Activated CD8-positive, alpha-beta memory T cell treated with anti-CD3 and anti-CD28 coated beads for 1 hour (primary cell): ENCODE measurements at places on chromosomes 13 and 19.

DNA sequence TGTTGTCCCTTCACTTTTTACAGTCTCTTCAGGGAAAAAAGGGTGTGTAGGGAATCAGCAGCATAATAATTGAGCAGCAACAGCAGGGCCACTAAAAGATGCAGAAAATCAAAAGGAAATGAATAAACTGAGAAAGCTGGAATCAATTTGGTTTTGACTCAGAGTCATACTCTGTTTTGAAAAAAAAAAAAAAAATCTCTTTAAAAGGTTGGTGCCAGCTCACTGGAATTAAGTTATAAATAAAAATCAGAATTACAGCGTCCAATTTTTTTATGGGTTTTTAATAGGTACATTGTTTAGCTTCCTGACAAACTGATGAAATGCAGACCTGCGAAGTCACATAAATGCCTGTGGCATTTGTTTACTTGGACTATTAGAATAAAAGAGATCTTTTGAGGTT is 231.9 kb downstream of the COG6 start:
- no peak for DNase-seq

- no peak for DNase-seq
Observed at GRCh38 chr13:101521371-101521770, 68.9 kb downstream of the ITGBL1 start.

DNA sequence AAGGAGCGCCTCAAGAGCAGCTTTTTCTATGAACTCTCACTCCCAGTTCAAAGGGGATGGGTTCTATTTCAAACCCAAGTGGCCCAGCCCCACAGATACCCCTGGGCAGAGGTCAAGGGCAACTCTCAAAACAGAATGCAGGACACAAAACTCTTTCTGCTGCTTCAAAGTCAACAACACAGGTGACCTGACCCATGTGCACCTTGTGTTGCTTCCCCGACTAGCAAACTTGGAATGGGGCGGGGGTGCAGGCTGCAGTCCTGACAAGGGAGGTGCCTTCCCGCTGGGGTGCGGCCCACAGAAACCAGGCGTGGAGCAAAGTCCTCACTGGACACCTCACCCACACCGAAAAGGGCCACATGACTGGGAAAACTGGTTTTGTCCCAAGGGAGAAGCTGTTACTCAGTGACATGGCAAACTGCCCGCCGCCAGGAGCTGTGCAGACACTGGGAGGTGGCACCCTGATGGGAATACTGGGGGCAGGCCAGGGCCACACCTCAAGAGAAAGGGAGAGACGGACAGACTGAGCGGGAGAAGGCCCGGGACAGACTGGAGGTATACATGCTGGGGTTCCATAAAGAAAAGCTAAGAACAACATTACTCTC is 17.4 kb downstream of the ZC3H4 start:
- no peak for DNase-seq

- no peak for DNase-seq
Observed at GRCh38 chr13:50646070-50646469, 197.4 kb downstream of the DLEU7 start.

- no peak for DNase-seq
Observed at GRCh38 chr13:105410602-105411001, 1124.9 kb downstream of the EFNB2 start.

DNA sequence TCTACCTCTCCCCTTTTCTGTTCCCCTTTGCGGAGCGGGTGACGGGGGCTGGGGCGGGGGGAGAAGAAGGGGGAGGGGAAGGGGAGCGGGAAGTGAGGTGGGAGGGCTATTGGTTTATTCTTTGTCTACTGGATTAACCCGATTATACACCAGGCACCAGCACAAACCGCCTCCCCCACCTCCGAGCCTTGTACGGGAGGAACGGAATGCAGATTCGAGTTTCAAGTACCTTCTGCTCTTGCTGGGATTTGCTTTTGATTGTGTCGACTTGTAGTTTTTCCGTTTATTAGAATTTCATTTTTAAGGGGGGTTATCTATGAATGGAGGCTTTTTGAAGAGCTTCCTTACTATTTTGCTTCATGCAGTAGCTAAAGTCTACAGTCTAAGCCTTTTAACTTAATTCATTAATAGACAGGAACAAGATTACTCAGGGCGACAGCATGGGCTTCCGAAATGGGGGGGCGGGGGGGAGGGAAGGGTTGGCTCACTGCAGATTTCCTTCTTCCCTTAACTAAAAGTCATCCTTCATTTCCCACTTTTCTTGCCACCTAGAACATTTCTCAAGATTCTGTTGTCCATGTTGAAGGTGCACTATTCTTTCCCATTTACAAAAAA is 937 bp upstream of the SPRY2 start:
- no peak for DNase-seq

- no peak for DNase-seq
Observed at GRCh38 chr13:25391932-25392331, 20.2 kb downstream of the ATP8A2 start.

- DNase-seq = no peak
Observed at GRCh38 chr13:107867701-107868661, 347.4 kb downstream of the LIG4 start.

- peak; percentile 16 for DNase-seq
Observed at GRCh38 chr19:39765091-39766076, 13.3 kb upstream of the LEUTX start.

GRCh38 chr19:3403489-3404323 is 37.3 kb downstream of the NFIC start:
- DNase-seq = no peak

DNA sequence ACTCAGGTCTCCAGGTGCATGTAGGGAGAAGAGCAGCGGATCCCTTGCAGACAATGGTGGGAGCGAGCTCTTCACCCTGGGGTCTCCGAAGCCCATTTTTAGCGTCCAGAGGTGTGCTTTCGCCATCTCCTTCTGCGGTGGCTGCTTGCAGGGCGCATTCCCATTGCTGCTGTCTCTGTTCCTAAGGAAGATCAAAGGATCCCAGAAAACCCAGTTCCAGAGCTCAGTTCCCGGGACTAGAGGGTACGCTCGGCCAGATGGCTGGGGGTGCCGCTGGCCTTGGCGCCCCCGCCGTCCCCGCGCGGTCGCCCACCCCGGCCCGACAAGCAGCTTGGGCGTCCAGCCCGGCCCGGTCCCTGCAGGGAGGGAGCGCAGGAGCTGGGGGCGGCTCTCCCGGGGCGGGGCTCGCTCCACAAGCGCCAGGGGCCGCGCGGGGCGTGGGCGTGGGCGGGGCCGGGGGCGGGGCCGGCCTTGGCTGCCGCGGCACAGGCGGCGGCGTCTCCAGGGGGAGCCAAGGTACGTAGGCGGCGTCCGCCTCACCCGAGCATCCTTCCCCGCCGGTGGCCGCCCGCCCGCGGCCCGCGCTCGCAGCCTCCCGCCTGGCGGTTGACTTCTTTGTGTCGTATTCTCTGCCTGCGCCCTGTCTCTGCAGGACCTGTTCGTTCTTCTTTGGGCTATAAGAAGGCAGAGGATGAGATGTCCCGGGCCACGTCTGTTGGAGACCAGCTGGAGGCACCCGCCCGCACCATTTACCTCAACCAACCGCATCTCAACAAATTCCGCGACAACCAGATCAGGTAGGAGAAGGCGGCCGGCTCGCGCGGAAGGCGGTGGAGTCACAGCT is 96.8 kb downstream of the ATP8A2 start:
- no peak for DNase-seq

GRCh38 chr13:52713894-52714293 is 25.7 kb downstream of the CNMD start:
- no peak for DNase-seq

DNA sequence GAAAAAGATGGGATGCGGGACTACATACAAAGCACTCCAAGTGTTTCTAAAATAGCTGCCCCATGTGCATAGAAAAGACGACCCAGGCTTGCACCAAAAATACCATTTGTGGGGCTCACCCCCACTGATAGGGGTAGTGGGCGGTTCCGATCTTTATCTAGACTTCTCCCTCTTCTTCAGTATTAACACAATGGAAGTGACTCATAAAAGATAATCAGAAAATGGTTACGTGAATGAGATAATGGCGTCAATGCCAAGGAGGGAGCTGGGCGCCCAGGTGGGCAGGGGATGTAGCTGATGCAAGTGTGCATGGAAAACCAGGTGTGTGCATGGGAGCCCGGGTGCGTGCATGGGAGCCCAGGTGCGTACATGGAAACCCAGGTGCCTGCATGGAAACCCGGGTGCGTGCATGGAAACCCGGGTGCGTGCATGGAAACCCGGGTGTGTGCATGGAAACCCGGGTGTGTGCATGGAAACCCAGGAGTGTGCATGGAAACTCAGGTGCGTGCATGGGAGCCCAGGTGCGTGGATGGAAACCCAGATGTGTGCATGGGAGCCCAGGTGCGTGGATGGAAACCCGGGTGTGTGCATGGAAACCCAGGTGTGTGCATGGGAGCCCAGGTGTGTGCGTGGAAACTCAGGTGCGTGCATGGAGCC is 32.7 kb downstream of the LAMP1 start:
- DNase-seq = no peak

DNA sequence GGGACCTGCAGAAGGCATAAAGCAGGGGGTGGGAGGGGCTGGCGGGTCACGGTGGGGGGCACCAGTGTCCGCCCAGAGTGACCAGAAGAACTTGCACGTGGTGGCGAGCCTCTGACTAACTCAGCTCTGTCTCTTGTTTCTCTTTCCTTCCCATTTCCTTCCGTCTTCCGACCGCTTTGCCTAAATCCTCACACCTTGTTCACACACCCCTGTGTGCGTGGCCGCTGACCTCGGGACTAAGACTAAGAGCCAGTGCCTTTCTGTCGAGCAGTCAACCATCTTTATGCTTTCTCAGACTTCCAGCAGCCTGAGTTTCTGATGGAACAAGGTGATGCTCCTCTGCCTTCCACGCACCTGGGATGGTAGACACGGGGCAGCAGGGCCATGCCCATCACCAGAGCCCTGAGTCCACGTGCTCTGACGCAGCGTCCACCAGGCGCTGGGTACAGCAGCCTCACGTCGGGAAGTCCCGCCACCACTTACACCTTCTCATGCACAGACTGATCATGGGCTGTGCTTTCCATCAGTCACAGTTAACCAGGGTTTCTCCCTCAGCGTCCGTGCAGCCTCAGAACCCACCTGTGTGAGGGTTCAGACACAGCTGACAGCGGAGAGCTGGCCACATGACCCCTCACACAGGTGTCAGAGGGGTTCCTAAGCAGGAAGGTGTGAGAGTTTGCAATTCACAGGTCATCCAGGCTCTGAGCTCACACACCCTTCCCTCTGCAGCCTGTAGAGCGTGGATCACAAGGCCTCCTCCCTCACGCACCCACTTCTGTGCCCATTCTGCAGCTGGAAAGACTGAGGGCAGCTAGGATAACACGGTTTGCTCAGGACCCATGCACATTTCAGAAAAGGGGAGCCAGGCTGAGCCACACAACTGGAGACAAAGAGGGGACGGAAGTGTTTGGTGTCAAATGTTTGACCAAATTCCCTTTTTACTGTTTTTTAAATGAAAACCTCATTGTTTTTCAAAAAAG is 90.7 kb upstream of the MCF2L start:
- DNase-seq = no peak

GRCh38 chr19:45767881-45768654 is 984 bp downstream of the SIX5 start:
- no peak for DNase-seq

DNA sequence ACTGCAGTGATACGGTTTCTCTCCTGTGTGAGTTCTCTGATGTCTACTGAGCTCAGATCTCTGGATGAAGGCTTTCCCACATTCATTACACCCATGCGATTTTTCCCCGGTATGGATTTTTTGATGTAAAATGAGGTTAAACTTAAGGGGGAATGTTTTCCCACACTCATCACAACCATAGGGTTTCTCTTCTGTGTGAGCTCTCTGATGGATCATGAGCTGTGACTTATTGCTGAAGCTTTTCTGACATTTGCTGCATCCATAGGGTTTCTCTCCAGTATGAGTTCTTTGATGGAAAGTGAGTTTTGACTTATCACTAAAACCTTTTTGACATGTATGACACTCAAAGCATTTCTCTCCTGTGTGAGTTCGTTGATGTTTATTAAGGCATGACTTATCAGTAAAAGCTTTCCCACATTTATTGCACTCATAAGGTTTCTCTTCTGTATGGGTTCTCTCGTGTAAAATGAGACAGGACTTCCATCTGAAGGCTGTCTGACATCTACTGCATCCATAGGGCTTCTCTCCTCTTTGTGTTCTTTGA is 10.6 kb upstream of the ZNF649 start:
- no peak for DNase-seq

- no peak for DNase-seq
Observed at GRCh38 chr19:29320618-29321017, 107.7 kb upstream of the UQCRFS1 start.

GRCh38 chr13:79231887-79232286 is 174.2 kb downstream of the RBM26 start:
- no peak for DNase-seq

GRCh38 chr19:54114340-54115108 is 933 bp downstream of the TFPT start:
- peak; percentile 33 for DNase-seq

- DNase-seq = no peak
Observed at GRCh38 chr19:7203332-7203731, 90.9 kb downstream of the INSR start.

DNA sequence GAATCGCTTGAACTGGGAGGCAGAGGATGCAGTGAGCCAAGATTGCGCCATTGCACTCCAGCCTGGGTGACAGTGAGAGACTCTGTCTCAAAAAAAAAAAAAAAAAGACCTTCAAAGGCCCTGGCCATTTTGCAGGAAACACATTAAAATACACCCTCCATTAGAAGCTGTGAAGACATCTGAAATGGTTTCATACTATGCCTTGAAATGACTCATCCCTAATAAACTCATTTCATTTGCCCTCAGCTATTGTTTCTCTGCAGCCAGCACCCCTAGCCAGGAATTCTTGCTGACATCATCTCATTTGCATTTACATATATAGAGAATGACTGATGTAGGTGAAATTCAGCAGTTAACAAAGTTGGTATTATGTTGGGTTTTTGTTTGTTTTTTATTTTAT is 8.7 kb downstream of the EML2 start:
- DNase-seq = no peak

DNA sequence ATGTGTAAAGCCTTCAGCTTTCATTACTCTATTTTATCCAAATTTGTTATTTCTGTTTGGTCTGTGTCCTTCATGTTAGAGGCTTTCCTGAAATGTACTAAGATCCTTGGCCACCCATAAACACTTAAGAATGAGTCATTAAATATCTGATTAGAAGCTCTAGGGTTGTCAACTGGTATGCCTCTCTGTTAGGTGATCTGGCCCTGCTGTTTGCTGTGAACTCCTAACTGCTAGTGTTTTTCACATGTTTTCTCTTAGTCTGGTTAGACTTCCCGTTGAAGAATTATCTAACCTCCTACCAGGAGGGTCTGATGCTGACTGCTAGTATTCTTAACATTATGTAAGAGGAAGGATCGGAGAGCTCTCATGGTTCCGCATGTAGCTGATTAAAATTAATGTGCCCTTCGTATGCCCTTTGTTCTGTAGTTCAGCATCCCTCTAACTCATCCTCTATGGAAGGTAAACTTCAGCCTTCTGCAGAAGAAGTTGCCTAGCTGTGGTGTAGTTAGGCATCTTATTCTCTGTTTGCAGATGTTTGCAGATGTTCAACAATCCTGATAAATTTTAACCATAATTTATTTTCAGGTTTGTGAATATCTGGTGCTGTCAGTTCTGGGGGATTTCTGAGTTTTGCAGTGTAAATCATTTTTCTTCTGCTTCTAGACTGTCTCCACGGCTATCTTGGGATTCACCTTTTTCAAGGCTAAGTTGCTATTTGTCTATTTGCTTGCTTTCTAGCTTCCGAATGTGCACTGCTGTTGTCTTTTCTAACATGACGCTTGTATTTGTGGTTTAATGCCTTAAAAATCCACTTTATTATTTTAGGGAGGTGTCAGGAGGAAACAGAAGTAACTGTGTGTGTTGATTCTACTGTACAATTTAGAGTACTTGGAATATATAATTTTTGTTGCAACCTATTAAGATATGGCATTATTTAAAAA is 207.2 kb upstream of the SPRY2 start:
- no peak for DNase-seq

- no peak for DNase-seq
Observed at GRCh38 chr13:61727767-61728166, 312.1 kb upstream of the PCDH20 start.
